Amniotic epithelial cell (primary cell): ENCODE measurements at places on chromosomes 2 and 18.

GRCh38 chr18:32772581-32773381 is at the start of gene KLHL14:
TSS of gene KLHL14 (minus strand) at chr18:32773023. CDS start at chr18:32770591, 2,432 bp downstream.
- no peak for DNase-seq

GRCh38 chr2:202450785-202451184 is 74.7 kb downstream of the BMPR2 start:
- DNase-seq = peak; percentile 86

DNA sequence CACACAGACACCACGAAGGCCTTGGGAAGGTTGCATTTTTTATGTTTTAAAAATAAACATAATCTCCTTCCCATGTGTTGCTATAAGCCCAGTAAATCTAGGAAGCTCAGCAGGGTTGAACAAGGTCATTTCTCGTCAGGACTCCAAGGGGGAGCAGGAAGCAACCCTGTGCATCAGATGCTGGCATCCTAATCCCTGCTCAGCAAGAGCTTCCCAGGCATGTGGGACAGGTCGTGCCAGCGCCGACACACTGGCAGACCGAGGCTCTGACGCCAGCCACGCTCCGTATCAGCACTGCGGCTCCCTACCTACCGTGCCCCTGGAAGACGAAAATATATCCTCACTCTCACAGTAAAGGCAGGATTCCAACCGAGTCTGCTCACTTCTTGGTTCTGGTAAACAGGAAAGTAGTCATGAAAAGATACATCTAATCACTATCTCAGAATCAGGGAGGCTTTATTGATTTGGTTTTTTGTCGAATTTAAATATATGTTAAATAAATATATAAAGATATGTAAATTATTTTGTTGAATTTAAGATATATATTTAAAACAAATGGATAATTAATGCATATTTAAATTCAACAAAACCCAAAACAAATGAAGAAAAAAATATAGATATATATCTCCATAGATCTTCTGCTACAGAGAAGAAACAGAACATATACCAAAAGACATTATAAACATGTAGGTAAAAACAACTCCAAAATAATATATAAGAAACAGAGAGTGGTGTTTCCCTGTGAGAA is 61.4 kb downstream of the TXNL1 start:
- peak; percentile 64 for DNase-seq

GRCh38 chr18:3117493-3118192 is 102.1 kb downstream of the MYOM1 start:
- no peak for DNase-seq

GRCh38 chr2:202965810-202966460 is 48.7 kb upstream of the NBEAL1 start:
- peak; percentile 89 for DNase-seq

GRCh38 chr2:240642806-240643092 is 17.5 kb downstream of the GPR35 start:
- DNase-seq = no peak

- DNase-seq = no peak
Measured at GRCh38 chr2:124647245-124647644, 622.2 kb downstream of the CNTNAP5 start.

- DNase-seq = peak; percentile 31
Measured at GRCh38 chr2:38098421-38099098, 22.6 kb upstream of the CYP1B1 start.

GRCh38 chr2:204282525-204282924 is 262.8 kb upstream of the PARD3B start:
- DNase-seq = no peak

DNA sequence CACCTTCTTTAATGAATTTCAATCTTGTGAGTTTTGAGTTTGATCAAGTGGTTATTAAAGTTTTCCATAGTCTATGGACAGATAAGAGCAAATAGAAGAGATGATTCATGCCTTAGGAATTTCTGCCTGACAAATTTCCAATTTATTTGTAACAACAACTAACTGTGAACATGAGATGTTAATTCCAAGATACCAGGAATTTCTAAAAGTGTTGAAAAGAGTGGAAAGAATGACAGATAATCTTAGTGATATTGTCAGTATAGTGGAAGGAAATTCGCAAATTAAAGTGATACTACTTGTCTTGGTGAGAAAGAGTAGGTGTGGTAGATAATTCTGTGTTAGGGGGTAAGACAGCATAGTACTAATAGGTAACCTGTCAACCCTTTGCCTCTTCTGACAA is 82.4 kb downstream of the AGPS start:
- peak; percentile 62 for DNase-seq

GRCh38 chr2:181891966-181892798 is 652 bp downstream of the ITPRID2 start:
- peak; percentile 42 for DNase-seq

GRCh38 chr2:216071111-216071851 is 10.3 kb downstream of the PECR start:
- DNase-seq = no peak

GRCh38 chr18:31217038-31217849 is 54.6 kb upstream of the DSC1 start:
- no peak for DNase-seq

DNA sequence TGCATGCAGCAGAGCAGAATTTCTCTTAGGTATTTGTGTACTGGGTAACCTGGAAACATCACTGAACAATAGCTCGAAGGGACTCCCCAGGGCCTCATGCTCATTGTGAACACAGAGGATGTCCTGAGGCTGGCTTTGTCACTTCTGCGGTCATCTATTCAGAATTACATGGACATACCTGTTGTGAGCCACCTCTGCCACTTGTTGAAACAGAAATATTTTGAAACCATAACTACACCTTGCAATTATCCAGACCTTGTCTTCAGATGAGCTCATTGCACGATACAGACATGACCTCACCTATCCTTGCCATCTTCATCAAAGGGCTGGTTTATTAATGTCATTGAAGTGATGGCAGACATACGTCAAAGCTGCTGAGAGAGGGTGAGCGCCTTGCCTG is 23.4 kb upstream of the CREG2 start:
- no peak for DNase-seq

DNA sequence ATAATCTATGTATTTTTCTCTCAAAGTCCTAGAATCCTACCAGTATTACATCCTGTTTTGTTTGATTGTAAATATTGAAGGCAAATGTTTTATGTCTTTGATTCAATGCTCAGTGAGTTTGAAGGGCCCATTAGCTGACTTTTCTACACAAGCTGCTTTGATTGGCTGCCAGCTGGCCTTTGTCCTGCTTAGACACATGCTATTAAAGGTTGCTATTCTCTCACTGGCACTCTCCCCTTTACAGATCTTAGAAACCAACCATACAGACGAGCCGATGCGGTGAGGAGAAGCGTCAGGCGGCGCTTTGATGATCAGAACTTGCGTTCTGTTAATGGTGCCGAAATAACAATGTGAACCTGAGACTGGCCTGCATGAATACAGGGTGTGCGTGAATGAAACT is 69.7 kb downstream of the PRPF40A start:
- no peak for DNase-seq

GRCh38 chr18:35478520-35479435 is 19.0 kb downstream of the INO80C start:
- DNase-seq = peak; percentile 72

DNA sequence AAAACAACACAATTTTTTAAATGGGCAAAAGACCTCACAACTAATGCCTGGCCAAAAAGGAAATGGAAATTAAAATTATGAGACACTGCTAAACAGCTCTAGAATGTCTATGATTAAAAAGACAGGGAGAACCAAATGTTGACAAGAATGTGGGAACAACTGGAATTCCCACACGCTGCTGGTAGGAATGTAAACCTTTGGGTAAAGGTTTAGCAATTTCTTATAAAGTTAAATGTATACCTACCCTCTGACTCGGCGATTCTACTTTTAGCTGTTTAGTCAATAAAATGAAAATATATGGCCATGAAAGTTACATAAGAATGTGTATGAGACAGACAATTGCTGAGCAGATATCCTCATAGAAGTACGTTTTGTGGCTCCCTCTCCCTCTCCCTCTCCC is 60.9 kb downstream of the ATF2 start:
- DNase-seq = no peak

GRCh38 chr2:61013382-61013781 is 4.1 kb upstream of the PEX13 start:
- no peak for DNase-seq

DNA sequence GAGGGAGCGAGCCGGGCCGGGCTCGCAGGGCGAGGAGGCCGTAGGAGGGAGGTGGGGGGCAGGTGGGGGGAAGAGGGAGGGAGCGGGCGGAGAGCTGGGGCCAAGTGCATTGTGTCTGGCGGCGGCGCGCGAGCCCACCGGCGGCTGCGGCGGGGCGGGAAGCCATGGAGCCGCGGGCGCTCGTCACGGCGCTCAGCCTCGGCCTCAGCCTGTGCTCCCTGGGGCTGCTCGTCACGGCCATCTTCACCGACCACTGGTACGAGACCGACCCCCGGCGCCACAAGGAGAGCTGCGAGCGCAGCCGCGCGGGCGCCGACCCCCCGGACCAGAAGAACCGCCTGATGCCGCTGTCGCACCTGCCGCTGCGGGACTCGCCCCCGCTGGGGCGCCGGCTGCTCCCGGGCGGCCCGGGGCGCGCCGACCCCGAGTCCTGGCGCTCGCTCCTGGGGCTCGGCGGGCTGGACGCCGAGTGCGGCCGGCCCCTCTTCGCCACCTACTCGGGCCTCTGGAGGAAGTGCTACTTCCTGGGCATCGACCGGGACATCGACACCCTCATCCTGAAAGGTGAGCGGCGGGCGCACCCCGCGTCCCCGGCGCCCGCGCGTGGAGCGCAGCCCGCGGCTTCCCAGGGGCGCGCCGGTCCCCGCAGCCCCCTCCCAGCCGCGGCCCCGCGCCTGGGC is at the start of gene TMEM178A:
TSS of gene TMEM178A (plus strand) at position 107 of the 680 bp plus-strand sequence. CDS start at position 165, 58 bp downstream.
- no peak for DNase-seq

GRCh38 chr2:22842205-22842869 is 542.6 kb upstream of the KLHL29 start:
- no peak for DNase-seq

DNA sequence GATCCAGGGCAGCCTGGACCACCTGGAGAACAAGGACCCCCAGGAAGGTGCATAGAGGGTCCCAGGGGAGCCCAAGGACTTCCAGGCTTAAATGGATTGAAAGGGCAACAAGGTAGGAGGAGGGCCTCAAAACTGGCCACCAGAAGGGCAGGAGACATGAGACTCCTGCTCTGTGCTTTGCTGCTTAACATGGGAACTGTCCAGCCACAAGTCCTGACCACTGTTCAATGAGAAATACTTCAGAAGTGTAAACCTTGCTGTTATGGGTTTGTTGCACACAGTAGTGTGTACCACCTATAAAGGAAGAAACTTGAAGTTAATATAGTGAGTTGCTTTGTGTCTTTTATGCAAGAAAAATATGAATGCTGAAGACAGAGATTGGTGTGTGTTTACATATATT is 44.2 kb upstream of the MFF start:
- DNase-seq = peak; percentile 10

DNA sequence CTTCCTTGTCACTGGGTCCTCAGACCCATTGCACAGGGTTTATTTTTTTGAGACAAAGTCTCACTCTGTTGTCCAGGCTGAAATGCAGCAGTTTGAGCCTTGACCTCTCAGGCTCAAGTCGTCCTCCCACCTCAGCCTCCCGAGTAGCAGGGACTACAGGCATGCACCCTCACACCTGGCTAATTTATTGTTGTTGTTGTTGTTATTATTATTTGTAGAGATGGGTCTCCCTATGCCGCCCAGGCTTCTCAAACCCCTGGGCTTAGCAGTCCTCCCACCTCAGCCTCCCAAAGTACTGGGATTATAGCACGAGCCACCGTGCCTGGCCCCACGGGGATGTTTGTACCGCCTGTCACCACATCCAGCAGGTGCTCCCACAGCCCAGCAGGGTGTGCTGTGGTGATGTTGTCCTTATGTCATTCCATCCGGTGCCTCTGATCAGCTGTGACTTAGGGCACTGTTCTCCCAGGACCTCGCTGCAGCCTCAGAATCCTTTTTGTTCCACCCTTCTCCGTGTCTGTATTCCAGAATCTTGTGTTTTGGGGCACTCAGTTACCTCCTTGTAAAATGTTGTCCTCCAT is 182.3 kb downstream of the INO80D start:
- no peak for DNase-seq

DNA sequence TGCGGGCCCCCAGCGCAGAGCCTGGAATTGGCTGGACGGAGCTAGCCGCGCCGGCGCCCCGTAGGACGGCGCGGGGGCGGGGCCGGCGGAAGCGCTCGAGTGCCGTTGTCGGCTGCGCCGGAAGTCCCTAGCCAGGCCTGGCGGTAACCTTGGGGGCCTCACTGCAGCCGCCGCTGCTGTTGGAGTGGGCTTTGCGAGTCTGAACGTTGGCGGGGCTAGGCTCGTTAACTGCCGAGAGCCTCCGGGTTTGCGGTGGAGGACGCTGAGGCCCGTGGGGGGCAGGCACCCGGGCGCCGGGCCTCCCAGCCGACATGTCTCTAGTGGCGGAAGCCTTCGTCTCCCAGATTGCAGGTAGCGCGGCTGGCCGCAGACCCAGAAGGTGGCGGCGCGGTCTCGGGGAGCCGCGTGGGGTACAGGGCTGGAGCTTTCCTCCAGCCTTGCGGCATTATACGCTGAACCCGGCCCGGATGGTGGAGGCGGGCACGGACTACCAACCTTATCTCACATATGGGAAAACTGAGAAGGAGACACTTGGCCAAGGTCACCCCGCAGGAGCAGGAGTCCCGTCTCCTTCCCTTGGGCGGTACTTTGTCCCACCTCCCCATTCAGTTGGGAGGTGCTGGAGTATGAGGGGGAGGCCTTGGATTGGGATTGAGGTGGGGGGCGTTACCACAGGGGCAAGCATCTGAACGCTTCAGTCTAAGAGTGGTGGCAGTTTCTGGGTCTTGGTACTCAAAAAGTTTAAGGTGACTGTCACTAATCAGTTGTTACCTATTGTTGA is at the start of gene MTX2:
TSS of gene MTX2 (plus strand) at position 124 of the 781 bp plus-strand sequence. CDS start at position 312, 188 bp downstream.
- peak; percentile 66 for DNase-seq

DNA sequence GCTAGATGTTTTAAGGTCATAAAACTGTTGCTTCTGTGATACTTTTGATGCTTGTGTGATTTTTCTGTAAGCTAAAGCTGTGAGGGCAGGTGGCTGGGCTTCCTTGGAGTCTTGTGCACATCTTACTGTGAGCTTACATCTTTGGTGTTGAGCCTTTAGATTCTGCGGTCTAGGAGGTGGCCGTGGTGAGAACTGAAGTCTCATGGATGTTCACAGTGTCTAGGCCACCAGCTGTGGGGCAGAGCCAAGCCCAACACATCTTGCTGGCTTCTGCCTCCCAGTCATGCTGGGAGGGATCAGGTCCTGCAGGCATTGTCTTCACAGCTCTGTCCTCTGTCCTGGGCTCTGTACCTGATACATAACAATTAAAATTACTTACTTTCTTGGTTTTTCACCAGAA is 219.7 kb upstream of the HS6ST1 start:
- DNase-seq = no peak

- DNase-seq = peak; percentile 32
Measured at GRCh38 chr18:55462652-55463051, 125.3 kb downstream of the TCF4 start.

- DNase-seq = peak; percentile 57
Measured at GRCh38 chr2:240568678-240569522, 616 bp downstream of the RNPEPL1 start.
